Esophagus squamous epithelium (tissue), 5 donors: ENCODE measurements at places on chromosomes 6 and 20. TPM values are rescaled to one million over a fixed set of nuclear protein-coding genes. Genes with fewer than 3 reads are reported as not detected.
A peak's percentile ranks its signal among the peaks of the same experiment; 100 is the strongest.

Gene C6orf58
- not detected for total RNA-seq

Gene EFHC1
- 17.5 TPM for total RNA-seq

DNA sequence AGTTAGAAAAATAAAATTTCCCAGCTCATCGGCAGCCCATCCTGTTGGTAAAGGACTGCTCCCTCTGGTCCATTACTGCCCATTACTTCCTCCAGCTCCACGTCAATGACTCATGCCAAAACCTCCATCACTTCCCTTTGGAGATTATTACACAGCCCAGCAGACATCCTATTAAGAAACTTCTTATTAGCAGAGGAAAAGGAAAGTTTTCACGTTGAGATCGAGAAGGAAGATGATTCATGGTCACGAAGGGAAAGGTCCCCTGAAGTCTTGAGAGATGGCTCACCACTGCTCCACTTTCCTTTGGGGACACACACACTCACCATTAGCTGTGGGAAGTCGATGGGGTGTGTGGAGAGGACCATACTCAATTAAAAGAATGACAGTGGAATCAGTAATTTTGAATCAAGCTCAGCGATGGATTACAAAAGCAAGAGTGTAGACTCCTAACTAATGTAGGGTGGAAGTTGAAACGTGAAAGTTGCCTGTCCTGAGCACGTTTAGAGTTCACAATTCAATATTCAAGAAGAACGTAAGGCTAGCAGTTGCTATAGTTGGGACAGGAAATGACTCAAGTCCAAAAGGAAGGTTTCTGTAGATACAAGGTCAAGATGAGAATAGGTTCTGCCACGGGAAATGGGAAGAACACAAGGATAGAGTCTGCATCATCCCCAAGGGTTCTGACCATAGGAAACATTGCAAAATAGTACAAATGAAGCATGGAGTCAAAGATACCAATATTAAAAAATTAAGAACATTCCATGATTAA, 21.6 kb downstream of the SASH1 start:
- peak overlapping the region; percentile 77 for H3K27ac ChIP-seq
- H3K4me1 ChIP-seq = peaks cover 14% of the 10 kb centered on the region
- H3K36me3 ChIP-seq = no peaks in the 10 kb centered on the region

DNA sequence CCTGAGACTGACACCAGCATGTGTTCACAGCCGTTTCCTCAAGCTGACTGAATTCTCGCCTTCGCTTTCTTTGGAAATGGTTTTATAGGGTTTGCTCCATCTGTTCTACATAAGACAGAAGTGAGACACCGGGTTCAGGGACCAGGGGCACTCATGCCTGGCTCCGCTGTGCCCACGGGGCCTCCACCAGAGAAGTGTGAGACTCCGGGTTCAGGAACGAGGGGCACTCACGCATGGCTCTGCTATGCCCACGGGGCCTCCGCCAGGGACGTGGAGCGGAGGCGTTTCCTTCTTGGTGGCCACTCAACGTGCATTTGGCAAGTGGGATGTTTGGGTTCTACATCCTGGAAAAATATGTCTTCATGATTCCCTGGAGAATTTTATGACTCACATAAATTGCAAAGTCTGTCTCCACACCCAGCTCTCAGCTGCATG, 106.6 kb downstream of the RNASET2 start:
- no peak overlapping the region for H3K4me3 ChIP-seq
- DNase-seq = no peak
- H3K27ac ChIP-seq = no peak overlapping the region
- no peaks in the 10 kb centered on the region for H3K36me3 ChIP-seq

Gene SLC12A5
- total RNA-seq = not detected

DNA sequence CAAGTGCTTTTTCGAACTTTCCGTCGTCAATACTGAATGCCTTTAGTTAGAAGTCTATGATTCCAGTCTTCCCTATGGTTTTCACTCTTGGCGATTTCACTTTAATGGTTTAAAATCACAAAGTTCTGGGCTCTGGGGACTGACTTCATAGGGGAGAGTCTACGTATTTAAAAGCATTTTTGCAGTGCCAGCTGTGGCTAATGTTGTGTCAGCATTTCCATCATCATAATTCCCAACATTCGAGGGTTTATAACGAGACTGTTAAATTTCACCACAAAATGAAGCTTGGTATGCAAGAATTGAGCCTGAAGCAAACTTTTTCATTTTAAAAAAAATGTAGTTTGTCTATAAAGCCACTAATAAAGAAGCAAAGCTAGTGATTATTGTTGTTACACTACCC, 242.7 kb downstream of the SOX4 start:
- H3K4me1 ChIP-seq = no peaks in the 10 kb centered on the region
- H3K36me3 ChIP-seq = no peaks in the 10 kb centered on the region
- no peaks in the 10 kb centered on the region for H3K27me3 ChIP-seq
- no peak overlapping the region for H3K4me3 ChIP-seq

Gene GPR31
- not detected for total RNA-seq

GRCh38 chr6:82957171-82957867, 108.3 kb downstream of the UBE3D start:
- no peaks in the 10 kb centered on the region for H3K36me3 ChIP-seq
- no peaks in the 10 kb centered on the region for H3K27me3 ChIP-seq
- H3K4me1 ChIP-seq = no peaks in the 10 kb centered on the region
- no peak for DNase-seq
- H3K4me3 ChIP-seq = no peak overlapping the region

DNA sequence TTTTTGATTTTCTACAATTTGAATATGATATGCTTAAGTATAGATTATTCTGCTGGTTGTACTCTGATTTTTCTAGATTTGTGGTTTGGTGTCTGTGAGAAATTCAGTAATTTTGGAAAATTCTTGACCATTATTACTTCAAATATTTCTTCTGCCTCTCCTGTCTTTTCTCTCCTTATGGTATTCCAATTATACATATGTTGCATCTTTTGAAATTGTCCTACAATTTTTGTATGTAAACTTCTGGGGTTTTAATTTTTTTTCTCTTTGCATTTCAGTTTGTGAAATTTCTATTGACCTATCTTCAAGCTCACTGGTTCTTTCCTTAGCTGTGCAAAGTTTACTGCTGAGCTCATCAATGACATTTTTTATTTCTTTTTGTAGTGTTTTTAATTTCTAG, 534.4 kb upstream of the SLC35B3 start:
- H3K36me3 ChIP-seq = no peaks in the 10 kb centered on the region
- H3K27ac ChIP-seq = no peak overlapping the region
- H3K27me3 ChIP-seq = no peaks in the 10 kb centered on the region
- no peak overlapping the region for H3K4me3 ChIP-seq
- H3K4me1 ChIP-seq = no peaks in the 10 kb centered on the region

GRCh38 chr6:108915258-108915657, 67.0 kb downstream of the ARMC2 start:
- H3K27ac ChIP-seq = no peak overlapping the region
- no peak overlapping the region for H3K4me3 ChIP-seq
- DNase-seq = no peak

DNA sequence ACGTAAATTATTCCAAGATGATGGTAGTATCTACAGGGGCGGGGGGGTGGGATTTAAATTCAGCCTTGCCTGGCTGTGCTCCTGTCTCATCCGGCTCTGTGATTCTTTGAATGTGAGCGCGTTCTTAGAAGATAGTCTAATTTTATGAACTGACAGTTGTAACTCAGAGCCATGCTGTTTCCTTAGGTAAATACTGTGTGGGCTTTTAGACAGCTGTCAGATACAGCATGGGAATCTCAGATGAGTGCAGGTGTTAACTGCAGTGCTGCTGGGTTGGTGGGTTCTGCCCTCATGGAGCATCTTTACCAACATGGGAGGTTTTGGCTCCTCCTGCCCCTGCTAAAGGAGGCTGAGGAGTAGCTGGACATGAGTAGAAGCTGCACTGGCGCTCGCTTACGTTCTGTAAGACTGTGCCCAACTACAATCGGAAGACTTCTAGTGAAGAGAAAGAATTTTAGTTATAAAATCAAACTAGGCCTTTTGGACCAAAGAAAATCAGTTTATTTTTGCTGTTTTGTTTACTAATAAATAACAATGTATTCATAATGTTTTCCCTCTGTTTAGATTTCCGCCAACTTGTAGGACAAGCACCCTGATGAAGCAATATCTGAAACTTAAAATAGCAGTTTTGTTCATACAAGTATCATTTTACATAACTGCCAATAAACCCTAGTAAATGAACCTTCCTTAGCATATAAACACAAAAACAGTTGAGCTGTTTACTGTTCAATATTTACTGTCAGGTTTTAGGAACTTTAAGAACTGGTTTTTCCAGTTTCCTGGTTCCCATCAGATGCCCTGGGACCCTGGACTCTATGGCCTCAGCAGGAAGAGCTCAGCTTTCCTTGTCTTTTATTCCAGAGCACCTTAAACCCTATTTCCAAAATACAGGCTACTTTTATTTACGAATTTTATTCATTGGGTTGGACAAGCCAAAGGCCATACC, 66.1 kb downstream of the FAM120B start:
- H3K4me3 ChIP-seq = no peak overlapping the region
- no peaks in the 10 kb centered on the region for H3K36me3 ChIP-seq
- no peaks in the 10 kb centered on the region for H3K27me3 ChIP-seq
- no peak for DNase-seq
